ENCODE measurements at places on chromosomes 11 and 22.

DNA sequence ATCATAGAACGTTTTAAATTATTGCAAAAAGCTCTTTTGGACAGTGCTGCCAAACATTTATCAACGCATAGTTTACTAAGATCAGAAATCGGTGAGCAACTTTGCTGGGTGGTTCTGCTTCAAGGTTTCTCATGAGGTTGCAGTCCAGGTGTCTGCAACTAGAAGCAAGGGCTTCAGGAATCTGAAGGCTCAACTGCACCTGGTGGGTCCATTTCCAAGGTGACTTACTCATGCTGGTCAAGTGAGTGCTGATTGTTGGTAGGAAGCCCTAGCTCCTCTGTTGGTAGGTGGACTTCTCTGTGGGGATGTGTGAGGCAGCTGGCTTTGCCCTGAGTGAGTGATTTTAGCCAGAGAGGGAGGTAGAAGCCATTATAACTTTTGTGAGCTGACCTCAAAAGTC, 22.5 kb downstream of the ARHGEF12 start:
- DNase-seq, result no peak

DNA sequence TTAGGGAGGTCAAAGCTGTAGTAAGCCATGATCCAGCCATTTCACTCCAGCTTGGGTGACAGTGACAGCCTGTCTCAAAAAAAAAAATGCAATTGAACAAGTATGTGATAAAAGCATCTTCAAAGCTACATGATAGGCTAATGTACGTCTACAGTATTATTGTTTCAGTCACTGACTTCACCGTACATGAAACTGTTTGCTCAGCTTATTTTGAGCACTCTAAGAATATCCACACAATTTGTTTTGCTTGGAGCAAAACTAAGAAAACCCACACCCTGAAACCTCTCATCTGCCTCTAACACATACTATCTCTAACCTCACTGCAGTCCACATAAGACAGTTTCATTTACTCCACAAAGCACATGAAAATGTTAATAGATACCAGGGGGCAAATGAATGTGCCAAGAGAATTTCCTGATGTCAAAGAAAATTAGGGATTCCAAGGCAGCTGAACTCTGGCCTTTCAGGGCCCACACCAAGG, 60.7 kb downstream of the KCNA4 start:
- no peak for DNase-seq

DNA sequence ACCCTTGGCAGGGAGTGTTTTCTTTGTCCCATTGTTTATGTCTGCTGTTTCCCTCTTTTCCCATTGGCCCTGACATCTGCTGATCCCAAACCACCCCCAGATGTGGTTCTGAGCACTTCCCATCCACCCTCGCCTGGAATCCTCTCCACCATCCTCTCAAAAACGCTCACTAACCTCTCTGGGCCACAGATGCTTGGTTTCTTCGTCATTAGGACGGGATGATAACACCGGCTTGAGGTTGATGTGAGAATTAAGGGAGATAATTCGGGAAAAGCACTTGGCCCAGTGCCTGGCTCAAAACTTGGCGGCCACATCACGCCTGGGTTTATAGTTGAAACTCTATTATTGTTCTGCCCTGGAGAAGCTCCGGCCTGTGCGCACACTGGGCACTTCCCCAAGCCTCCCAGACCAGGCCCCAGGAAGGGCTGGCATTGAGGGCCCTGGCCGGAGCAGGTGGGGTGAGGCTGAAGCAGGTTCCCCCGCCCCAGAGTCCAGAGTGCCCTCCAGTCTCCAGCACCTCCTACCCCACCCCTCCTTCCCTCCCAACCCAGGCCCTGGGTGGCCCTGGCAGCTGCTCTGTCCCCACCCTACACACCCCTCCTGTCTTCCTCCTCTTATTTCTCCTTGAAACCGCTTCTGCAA, 63.7 kb downstream of the CYTH4 start:
- no peak for DNase-seq

DNA sequence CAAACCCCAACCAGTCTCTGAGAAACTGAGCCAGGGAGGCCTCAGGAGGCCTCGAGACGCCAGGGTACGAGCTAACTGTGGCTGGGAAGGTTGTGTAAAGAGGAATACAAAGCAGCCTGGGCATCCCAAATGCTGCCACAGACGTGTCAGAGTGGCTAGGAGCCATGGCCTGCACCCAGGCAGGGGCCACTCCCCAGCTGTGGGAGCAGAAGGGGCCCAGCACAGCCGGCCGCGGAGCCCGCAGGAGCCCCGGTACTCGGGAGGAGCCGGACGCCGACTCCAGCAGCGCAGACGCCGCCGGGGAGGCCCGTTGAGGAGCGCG, 349.8 kb upstream of the B3GAT1 start:
- DNase-seq, result no peak

- no peak for DNase-seq
Measured at GRCh38 chr22:37582526-37582925, 2.6 kb upstream of the LGALS2 start.

- DNase-seq, result no peak
Measured at GRCh38 chr11:28223577-28223976, 115.4 kb downstream of the METTL15 start.

GRCh38 chr11:27339941-27340340, 23.1 kb downstream of the CCDC34 start:
- no peak for DNase-seq

Data from NB4 (cell line).